ENCODE measurements at places on chromosomes 3 and 15.

DNA sequence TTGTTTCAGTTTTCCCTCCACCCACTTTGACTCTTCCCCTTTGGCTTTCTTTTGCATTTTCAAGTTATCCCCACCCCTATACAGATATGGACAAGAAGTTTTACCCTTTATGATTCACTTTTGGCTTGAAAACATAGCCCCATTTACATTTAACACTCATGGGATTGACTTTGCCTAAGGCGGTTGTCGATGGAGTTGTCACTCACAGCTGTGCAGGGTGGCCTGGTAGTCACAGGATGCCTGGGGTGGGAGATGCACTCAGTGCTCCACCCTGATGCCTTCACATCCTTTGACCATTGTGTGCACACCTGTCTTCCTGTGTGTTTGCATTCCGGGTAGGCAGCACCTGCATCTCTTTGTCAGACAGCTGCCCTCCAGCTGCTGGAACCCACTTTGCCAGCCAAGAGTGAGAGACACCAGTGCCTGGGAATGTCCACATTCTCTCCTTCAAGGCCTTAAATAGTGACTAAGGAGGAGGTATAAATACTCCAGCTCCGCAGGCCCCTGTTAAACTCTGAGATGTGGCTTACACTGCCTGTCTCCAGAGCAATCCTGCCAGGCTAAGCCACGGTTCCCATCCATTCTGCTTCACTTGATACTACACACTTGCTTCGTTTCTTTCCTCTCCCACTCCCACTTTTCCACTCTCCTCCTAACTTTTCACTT, 191.5 kb upstream of the SLC24A5 start:
- DNase-seq: no peak

DNA sequence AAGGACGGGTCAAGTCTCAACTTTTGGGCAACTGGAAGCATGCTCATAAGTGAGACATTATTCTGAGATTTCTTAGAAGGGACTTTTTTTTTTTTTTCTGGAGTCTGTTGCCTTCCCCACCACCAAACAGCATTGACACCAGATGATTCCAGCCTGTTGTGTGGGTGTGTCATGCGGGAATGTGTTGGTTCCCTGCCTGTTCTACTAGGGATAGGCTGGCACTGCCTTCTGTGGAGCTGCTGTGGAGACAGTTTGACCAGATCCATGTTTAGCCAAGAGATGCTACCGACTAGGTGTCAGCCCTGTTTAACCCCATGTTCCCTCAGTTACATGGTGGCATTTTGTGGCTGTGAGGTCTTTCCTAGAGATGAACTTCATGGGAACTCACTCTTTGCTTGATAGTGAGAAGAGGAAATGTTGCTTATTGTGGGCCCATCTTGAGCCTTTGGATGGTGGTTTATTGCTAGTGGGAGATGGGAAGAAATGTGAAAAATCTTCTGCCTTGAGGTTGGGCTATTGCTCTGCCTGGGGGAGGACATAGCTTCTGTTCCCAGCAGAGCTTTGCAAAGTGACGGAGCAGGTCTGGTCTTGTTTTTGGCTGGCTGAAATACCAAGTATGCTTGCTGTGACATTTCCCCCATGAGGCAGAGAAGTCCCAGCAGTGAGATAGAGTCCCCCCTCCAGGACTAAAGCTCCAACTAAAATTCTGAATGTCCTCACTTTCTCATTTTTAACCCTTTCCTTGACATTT, 31.3 kb downstream of the TRAK1 start:
- DNase-seq: no peak

DNA sequence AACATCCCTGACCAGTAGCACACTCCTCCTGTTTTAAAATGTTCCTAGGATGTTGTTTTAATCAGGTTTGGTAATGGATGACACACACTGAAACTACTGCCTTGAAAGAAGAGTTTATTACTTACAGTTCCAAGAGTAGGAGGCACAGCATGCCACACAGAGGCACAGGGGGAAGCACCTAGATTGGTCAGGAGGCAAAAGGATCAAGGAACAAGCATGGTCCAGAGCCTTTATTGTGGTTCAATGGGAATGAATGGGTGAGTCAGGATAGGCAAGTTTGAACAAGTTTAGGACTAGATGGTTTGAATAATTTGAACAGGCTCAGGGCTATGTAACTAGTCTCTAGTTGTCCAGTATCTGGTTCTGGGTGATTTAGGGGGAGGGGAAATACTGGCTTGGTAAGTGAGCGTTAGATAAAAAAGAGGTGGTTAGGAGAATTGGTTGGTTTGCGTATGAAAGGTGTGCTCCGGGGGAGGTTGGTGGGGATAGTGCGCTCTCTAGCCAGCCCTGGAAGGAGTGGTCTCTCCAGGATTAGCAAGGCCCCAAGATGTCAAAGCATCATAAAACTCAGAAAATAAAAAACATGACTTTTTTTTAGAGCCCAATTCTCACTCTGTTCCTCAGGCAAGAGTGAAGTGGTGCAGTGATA, 35.1 kb downstream of the TMOD3 start:
- DNase-seq: no peak

- no peak for DNase-seq
Measured at GRCh38 chr3:126438186-126438585, 37.5 kb downstream of the ZXDC start.

- no peak for DNase-seq
Measured at GRCh38 chr15:41523097-41523496, 9.5 kb upstream of the LTK start.

DNA sequence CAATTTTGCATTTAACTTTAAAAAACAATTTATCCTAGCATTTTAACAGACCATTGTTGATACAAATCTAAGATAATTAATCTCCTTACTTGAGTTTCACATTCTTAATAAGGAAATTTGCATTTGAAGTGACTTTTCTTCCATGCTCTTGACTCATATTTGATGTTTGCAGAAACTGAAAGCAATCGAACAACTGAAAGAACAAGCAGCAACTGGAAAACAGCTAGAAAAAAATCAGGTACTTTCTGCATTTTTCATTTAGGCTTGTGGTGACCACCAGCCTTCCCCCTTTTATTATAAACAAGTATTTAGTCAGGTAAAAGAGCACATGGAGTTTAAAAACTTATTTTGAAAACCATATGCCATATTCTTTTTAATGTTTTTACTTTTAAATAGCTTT, 20.1 kb upstream of the SELENOT start:
- DNase-seq: no peak

DNA sequence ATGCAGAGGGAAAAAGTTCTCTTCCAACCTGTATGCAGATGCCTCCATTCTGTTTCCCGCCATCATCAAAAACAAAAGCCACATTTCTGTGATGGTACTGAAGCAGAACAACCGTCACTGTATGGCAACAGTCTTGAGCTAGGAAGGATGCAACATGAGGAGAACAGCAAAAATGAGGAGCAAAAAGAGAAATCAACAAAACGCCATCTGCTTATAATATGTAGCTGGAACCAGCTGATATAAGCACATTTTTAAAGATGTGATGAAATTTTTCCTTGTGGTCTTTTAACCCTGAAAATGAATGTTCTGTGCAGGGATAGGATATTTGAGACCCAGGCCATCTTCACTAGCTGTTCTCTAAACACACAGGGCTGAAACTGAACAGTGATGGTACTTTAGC, 287.0 kb downstream of the ZIC4 start:
- no peak for DNase-seq

GRCh38 chr15:25793354-25794050, 69.6 kb downstream of the ATP10A start:
- DNase-seq: no peak

DNA sequence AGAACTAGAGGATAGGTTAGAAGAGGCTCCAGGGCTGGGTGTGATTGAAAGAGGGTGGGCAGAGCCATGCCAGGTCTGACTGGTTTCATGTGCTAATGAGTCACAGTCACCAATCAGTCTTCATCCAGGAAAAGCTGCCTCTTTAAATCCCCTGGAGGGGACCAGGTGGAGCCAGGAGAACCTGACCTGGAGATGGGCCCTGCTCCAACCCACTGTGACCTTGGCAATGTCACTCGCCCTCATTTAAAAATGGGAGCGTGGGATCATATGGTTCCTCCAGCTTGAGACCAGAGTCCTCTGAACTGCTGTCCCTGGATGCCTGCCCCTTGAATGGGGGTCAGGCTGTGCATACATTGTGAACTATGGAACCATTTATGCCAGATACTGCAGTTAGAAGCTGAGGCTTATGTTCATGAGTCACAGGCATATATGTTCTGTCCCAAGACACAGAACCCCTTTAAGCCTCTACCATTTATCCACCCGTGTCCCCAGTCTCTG, 23.0 kb downstream of the HES1 start:
- DNase-seq: no peak

DNA sequence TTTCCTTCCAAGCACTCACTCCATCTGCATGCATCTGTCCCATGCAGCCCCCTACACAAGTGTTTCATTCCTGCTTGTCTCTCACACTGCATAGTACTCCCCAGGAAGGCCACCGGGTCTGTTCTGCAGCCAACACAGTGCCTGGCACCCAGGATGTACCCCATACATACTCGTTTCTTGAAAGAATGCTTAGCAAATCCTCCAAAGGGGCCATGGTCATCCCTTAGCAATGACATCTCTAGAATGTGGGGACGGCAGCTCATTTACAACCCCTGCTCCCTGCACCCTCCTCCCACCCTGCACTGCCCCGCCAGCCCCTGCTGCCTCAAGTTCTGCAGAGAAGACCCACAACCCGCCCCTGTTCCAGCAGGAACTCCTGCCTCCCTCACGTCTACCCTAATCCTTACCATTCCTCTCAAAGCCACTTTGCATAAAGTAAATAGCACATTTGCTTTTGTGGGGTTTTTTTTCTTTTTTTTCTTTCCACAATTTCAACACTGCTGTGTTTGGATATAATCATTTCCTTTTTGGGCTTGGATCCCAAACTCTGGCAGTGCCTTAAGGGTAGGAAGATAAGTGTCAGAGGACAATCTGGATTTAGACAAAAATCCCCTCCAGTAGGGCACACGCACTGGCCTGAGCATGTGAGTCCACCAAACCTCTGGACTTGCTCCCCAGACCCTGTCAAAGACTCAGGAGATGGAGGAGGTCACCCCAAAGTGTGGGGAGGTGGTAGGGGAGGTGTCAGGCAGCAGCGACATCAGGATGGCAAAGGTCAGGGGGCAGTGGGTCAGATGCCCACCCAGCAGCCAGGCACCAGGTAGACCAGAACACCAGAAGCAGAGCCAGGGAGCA, 68.4 kb downstream of the MEGF11 start:
- no peak for DNase-seq

DNA sequence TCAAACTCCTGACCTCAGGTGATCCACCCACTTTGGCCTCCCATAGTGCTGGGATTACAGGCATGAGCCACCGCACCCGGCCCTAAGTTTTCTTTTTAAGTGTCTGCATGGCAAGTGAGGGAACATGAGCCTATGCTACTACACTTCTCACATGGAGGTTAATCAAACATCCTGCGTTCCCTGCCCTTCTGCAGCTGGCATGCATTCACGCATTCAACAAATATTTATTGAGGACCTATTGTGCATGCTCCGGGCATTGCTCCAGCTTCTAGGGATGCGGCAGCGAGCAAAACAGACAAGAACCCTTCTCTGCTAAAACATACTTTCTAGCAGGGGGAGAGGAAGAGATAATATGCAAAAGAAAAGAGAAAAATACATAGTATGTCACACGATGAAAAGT, 42.6 kb upstream of the ACKR4 start:
- DNase-seq: no peak

GRCh38 chr3:146625186-146625775, 20.1 kb upstream of the PLSCR5 start:
- no peak for DNase-seq

- DNase-seq: no peak
Measured at GRCh38 chr15:70435872-70436271, 327.5 kb downstream of the UACA start.
